ENCODE measurements at places on chromosomes 4 and X.

- DNase-seq: peak; percentile 29
Measured at GRCh38 chr4:110197529-110198042, 829 bp downstream of the ELOVL6 start.

DNA sequence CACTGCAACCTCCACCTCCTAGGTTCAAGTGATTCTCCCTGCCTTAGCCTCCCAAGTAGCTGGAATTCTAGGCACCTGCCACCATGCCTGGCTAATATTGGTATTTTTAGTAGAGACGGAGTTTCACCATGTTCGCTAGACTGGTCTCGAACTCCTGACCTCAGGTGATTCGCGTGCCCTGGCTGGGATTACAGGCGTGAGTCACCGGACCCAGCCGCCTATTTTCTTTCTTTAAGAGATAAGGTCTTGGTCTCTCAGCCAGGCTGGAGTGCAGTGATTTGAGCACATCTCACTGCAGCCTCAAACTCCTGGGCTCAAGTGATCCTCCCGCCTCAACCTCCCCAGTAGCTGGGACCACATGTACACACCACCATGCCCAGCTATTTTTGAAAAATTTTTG lies 166.5 kb downstream of the DHRSX start:
- DNase-seq: no peak

DNA sequence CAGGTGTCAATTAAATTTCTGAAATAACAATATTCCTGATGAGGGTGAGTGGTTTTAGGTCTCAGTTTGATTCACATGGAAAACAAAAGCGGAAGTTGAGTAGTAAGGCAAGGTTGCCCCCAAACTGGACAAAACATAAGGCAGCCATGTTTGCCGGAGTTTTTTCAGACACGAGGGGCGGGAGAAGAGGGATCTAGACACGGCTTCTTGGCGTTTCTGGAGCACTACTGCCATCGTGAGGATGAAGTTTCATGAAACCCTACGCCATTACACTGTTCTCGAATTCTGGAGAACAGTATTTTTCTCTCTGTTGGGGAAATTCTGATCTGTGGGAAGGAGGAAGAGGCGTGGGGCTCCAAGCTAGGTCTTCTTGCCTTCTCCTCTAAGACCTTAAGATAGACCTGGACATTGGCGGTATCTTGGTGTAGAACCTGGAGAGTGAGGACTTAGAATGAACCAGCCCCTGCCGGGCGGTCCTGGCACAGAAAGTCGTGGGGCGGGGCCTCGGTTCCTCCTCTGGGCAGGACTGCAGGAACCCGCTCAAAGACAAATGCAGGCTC lies 160.3 kb downstream of the OR13H1 start:
- DNase-seq: peak; percentile 19

DNA sequence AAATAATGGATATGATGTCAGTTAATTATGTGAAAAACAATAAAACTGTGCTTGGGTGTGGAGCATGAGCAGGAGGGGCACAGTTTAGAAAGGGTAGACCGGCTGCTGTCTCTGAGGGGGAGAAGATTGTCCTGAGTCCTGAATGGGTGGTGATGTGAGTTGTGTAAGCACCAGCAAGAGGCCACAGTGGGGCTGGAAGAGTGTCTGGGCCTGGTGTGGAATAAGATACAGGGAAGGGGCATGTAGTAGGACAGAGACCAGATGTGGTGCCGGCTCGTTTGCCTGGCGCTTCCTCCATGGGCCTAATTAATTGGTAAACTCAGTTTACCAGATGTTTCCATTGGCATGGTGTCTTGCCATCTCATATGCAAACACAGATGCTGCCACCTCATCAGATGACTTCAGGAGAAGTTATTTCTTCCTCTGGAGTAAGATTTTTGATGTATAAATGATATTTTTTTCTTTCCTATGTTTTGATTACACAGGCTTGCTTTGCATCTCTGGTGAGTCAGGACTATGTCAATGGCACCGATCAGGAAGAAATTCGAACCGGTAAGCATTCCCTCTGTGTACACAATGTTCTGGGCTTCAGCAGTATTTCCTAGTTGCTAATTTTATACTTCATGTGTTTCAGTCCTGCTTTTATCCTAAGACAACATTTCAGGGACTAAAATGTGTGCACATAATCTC lies 5.1 kb downstream of the MED28 start:
- no peak for DNase-seq

DNA sequence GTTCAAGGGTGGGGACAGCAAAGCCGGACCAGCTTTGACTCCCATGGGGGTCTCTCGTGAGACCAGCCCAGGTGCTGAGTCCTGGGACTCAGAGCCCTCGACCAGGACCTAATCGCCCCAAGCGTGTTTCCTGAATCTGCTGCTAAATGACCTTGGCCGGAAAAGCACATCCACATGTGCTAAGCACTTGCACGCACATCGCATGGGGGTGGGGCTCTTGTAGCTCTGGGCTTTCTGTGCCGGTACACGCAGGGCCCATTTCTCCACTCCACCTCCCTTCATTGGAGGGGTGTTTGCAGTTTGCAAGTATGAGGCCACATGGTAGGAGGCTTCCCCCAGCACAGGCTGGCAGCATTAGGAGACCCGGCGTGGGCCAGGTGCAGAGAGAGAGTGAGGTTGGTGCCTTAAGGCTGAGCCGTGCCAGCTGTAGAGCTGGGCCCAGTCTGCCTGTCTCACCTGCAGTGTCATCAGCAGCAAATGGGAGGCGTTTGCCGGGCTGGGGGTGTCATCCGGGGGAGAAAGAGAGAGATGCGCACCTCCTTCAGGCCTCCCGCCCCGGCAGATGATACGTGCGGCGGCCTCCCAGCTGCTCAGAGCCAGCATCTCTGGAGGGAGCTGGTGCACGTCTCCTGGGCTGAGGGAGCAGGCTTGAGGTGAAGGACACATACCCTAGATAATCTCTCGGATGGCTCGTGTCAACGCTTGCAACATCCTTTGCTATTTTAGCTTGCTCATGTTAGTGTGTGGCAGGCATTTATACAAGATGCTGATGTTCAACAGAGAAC lies 45.2 kb upstream of the CLCN4 start:
- DNase-seq: no peak

GRCh38 chr4:115972967-115973366 lies 859.5 kb upstream of the NDST4 start:
- DNase-seq: no peak

DNA sequence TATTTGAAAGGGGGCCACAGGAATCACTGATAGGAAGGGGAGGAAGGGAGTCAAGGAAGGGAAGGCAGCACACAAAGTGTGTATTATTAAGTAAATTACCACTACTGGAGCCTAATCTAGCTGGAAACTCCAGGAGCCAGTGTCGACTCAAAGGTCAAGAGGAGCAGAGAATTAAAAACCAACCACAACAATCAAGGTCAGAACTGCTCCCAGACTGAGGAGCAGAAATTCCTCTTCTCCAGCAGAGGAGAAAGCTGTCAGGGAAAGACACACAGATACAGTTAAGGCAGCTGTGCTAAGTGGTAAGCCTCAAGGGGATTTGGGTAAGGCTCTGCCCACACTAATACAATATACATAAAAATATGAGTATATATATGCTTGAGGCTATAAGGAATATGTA lies 87.5 kb upstream of the PTPN13 start:
- DNase-seq: no peak

DNA sequence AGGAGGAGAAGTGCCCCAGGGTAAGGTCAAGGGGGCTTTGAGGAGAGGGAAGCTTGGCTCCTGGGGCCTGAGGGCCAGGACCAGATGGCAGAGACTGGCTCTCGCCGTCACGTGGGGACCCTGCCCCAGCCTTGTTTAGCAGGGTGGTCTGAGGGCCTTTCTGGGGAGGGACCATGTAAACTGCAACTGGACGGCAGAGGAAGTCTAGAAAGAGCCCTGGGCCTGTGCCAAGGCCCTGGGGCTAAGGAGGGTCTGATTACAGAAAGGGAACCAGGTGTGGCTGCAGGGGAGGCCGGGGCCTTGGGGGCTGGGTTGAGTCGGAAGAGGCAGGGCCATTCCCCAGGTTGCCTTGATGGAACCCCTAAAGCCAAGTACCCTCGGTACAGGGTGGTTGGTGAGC lies 1.8 kb upstream of the HGFAC start:
- DNase-seq: no peak

- no peak for DNase-seq
Measured at GRCh38 chrX:18490806-18491555, 65.6 kb downstream of the CDKL5 start.

DNA sequence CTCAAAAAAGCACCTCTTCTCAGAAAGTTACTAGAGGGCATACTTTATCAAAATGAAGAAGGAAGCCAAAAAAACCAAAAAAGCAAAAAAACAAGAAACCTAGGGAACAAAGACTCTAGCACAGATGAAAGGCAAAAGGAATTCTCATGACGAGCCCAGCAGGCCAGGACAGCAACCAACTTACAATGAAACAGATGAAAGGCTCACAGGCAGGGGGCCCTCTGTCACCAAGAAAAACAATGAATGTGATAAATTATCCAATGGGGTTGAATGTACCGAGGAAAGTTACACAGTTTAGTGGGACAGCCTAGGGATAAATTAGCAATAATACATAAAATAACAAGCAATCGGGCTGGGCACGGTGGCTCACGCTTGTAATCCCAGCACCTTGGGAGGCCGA lies 79.0 kb downstream of the GPR82 start:
- DNase-seq: no peak

DNA sequence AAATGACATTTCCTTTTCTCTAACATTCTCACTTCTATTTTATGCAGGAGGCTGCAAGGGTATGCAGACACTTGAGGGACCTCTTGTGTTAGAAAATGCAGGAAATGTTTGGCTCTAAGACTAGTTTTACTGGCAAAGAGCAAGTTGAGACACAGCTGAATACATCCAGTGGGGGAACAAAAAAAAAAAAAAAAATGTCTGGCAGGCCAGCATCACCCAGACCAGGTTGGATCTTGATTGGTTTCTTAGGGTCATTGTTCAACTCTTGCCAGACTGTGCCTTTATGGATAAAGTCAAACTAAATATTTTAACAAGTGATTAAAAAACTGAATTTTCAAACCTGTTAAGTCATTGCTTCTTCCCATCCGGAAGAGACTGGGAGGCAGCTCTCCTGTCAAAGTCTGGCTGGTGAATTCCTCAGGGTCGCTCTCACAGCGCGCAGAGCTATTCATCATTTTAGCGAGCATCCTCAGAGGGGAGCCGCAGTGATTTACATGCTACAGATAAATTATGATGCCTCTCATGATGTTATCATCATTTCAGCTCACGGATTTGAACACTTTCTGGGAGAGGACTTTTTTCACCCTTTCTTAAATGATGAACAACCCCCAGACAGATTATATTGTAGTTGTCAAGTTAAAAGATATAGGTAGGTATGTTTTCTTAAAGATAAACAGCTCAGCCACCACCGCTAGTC lies 23.6 kb upstream of the PACRGL start:
- DNase-seq: no peak

GRCh38 chrX:36414056-36414455 lies 494.5 kb downstream of the CFAP47 start:
- no peak for DNase-seq

DNA sequence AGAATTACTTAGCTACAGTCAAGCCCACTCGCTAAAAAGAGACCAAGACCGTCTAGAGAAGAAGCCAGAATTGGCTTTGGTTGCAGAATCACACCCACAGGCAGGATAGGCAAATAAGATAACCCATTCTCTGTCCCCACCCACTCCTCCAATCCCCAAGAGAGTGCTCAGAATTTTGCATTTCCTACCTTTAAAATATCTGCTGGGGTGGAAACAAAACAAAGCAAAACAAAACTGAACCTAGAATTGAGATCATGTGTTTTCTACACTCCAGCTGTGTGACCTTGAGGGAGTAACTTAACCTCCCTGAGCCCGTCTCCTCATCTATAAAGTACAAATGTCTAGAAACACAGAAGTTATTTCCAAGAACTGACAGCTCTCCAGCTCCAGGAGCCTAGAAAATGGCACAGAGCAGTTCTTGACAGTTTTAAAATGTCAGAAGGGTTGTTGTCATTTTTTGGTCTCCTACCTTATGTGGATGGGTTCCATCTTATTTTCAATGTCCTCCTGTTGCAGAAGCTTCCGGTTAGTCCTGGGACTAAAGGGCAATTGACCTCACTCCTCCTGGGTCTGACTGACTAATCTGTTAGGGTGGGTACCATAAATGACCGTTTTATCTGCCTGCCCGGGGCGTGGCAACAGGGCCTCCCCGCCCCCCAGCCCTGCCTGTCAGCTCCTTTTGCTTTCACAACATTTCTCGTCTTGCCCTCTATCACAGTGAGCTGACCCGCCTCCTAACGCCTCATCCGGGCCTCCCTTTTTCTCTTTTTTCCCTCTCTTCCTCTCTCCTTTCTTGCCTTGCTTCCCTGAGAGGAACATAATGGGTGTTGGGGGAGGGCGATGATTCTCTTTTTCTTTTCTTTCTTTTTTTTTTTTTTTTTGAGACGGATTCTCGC lies 114.0 kb downstream of the RBM47 start:
- peak; percentile 50 for DNase-seq

DNA sequence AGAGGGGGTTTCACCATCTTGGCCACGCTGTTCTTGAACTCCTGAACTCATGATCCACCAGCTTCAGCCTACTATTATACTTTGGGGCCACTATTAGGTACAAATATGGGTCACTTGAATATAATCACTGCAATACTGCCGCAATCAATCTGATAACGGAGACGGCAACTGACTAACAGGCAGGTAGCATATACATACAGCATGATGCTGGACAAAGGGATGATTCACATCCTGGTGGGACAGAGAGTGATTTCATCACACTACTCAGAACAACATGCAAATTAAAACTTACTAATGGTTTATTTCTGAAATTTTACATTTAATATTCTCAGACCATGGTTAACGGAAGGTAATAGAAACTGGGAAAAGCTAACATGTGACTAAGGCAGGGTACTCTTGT lies 10.9 kb downstream of the LRBA start:
- DNase-seq: no peak

GRCh38 chrX:22122510-22122909 lies 90.4 kb downstream of the PHEX start:
- DNase-seq: no peak

GRCh38 chr4:34372815-34373214 lies 1871.5 kb downstream of the ARAP2 start:
- no peak for DNase-seq

- no peak for DNase-seq
Measured at GRCh38 chr4:8681391-8681790, 88.8 kb downstream of the CPZ start.

DNA sequence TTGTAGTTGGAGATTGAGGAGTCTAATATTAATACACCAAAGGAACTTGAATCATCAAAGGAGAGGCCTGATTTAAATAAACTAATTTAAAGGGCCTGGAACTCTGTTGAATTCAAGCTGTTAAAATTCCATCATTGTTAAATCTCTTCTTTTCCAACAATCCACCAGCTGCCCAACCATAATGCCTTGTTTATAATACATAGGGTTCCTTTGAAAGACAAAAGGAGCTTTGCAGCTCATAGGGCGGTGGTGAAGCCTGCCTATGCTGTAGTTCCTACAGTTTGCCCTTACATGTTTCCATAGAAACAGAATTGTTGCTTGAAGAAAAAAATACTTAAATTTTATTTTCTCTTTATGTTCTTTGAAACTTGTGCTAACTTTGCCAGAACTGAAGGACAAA lies 102.8 kb downstream of the GLUD2 start:
- no peak for DNase-seq

DNA sequence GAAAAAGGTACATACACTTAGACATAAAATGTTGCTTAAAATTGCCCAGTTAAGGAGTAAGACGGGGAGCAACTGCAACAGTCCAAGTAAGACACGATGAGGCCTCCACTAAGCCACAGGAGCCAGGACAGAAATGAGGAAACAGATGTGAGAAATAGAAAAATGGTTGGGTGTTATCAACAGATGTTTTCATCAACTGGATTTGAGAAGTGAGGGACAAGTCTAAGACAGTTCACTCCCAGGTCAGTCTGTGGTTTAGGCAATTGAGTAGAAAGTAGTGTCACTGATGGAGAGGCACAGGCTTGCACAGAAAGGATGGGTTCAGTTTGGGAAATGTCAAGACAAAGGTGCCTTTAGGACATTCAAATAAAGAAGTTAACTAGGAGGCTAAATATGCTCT lies 23.5 kb upstream of the PHF8 start:
- no peak for DNase-seq
